ENCODE measurements at places on chromosomes 1 and 21.

- DNase-seq = no peak
Measured at GRCh38 chr1:7623842-7624241, 147.3 kb upstream of the VAMP3 start.

DNA sequence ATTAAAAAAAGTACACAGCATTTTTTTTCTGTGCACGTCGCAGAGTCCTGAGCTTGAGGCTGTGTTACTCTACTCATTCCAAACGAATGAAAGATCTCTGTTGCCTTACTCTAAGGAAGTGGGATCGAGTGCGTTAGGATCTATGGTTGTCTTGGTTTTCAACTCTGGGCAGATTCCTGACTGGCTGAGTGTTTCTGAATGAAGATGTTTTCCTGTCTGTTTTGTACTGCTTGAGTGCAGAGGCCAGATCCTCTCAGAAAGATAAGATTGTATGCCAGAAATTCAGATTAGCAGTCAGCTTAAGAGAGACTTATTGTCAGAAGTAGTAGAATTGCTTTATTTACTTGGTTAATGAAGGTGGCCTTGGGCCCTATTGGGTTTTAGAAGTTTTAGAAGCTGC lies 14.0 kb downstream of the PLA2G2E start:
- no peak for DNase-seq

GRCh38 chr1:72827278-72827677 lies 544.9 kb upstream of the NEGR1 start:
- DNase-seq = no peak

GRCh38 chr1:39261712-39262221 lies 57.3 kb downstream of the MACF1 start:
- no peak for DNase-seq

GRCh38 chr21:42525029-42525581 lies 11.5 kb downstream of the SLC37A1 start:
- no peak for DNase-seq

DNA sequence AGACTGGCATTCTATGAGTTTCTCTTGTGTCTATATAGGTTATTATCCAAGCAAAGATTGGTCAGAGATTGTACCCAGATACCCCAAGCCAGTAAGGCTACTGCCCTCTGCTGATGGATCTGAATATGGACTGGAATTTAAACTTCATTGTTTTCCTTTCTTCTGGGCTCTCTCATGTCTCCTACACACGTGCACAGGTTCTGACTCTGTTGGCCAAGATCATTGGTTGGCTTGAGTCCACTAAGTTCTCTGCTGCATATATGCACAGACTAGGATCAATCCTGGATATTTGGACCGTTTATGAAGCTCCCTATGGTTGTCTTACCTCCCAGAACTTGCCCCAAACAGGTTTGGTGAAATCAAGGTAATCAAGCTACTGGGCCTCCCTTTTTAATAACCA lies 69.7 kb downstream of the CC2D1B start:
- peak; percentile 23 for DNase-seq

DNA sequence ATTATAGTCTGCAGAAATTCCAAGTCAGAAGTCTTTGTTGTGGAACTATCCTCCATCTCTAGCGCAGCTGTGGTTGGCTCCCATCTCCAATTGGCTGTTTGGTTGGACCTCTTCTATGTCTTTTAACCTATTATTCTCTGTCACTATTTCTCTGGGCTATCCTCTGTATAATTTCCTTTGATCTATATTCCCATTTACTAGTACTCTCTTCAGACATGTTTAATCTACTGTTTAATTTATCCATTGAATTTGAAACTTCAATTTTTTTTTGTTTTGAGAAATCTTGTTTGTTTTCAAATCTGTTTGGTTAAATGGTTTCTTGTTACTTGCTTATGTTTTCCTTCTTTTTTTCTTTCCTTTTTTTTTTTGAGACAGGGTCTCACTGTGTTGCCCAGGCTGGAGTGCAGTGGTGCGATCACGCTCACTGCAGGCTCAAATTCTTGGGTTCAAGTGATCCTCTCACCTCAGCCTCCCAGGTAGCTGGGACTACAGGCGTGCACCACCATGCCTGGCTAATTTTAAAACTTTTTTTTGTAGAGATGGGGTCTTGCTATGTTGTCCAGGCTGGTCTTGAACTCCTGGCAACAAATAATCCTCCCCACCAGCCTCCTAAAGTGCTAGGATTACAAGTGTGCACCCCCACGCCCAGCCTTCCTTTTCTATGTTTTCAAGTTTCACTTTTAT lies 28.1 kb downstream of the SOAT1 start:
- no peak for DNase-seq

- DNase-seq = no peak
Measured at GRCh38 chr1:100234432-100234831, 15.2 kb downstream of the DBT start.

- no peak for DNase-seq
Measured at GRCh38 chr1:14737561-14738094, 139.1 kb downstream of the KAZN start.

DNA sequence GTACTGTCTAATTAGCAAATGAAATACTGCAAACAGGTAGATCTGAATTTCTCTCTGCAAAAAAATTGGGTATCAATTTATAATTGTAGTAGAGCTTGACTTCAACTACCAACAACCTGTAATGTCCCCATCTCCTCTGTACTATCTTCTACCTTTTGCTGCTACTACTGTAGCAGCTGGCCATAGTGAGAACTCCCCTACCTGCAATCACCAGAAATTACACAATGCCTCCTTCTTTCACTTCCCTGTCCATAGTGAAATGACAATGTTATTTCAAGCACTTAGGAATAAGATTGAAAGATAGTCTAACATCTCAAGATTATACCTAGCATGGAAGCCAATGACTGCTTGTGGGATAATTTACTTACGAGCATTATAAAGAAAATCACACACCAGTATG lies 100.4 kb downstream of the ACBD6 start:
- no peak for DNase-seq

- no peak for DNase-seq
Measured at GRCh38 chr1:196477262-196477661, 131.0 kb downstream of the KCNT2 start.

- DNase-seq = no peak
Measured at GRCh38 chr1:30895944-30896660, 12.5 kb downstream of the SDC3 start.

GRCh38 chr1:17686258-17686657 lies 68.9 kb upstream of the ACTL8 start:
- no peak for DNase-seq

DNA sequence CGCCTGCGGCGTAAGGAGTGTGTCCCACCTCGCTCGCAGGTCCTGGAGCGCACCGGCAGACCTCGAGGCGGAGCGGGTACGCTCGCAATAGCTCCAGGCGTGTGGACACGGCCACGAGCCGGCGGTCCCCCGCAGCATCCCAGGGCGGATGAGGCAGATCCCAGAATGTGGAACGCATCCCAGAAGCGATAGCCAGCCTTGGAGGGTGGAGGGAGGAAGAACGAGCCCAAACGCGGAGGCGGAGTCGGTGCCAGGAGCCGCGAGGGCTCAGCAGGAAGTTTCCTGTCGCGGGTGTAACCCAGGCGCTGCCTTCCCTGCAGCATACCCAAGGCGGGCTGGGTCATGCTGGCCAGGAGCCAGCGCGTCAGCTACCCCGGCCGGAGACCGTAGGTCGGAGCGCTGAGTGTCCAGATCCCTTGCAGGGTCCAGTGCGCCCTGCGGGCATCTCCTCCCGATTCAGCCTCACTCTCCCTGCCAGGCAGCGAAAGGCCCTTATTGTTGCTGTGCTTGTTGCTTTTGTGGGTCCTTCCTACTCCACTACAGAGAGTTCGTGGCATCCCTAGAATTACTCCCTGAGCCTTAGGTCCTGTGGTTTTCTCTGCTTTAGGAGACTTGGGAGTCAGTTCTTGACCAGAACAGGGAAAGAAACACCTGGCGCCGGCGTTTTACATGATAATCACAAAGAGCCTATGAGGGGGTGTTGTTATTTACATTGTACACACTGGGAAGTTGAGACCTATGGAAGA lies 27.7 kb downstream of the STYXL2 start:
- DNase-seq = no peak

- DNase-seq = no peak
Measured at GRCh38 chr1:46554597-46555381, 3.3 kb upstream of the KNCN start.

- no peak for DNase-seq
Measured at GRCh38 chr21:26669215-26669764, 96.2 kb upstream of the CYYR1 start.

DNA sequence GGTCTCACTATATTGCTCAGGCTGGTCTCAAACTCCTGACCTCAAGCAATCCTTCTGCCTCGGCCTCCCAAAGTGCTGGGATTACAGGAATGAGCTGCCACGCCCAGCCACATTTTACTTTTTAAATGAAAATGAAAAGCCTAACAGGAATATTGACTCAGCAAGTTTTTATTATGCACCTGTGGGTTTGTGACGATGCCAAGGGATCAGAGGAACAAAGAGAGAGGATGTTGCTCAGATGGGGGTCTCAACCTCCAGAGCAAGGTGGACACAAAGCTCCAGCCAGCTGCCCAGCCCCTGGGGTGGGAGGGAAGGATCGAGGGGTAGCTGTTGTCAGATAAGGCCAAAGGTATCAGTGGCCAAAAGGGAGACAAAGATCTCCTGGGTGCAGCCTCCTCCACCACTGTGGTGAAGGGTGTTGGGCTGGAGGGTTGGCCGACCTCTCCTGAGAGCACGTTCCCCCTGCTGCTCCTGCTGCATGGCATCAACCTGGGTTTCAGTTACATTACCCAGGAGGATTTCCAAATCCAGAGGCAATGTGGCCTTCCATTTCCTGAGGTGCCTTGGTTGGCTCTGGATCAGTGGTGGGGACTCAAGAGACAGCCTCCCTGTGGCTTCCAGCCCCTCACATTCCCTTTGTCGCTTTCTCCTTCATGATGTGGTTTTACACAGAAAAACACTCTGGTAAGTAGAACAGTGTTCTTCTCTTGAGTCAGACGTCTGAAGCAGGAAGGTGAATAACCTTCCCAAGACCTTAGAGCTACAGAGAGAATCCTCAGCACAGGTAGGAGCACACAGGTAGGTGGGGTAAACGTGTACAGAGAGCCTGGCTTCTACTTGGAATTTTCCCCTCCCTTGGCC lies 34.2 kb downstream of the ZNF496 start:
- DNase-seq = no peak

DNA sequence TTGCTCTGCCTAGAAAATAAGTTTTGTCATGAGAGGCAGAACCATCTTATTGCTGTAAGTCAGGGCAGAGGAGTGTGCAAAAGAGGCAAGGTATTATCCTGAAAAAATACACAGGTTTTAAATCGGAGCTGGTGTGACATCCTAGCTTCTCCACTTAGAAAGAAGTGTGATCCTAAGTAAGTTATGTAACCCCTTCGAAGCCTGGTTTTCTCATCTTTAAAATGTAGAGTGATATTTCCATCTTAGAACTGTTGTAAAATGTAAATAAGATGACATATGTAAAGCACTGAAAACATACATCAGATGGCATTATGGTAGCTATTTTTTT lies 65.1 kb downstream of the IER5 start:
- no peak for DNase-seq

GRCh38 chr1:180239145-180240096 lies 9.4 kb downstream of the LHX4 start:
- no peak for DNase-seq

GRCh38 chr1:111163363-111163762 lies 23.3 kb downstream of the CEPT1 start:
- no peak for DNase-seq

GRCh38 chr1:239778208-239778813 lies 313.4 kb upstream of the FMN2 start:
- DNase-seq = no peak

DNA sequence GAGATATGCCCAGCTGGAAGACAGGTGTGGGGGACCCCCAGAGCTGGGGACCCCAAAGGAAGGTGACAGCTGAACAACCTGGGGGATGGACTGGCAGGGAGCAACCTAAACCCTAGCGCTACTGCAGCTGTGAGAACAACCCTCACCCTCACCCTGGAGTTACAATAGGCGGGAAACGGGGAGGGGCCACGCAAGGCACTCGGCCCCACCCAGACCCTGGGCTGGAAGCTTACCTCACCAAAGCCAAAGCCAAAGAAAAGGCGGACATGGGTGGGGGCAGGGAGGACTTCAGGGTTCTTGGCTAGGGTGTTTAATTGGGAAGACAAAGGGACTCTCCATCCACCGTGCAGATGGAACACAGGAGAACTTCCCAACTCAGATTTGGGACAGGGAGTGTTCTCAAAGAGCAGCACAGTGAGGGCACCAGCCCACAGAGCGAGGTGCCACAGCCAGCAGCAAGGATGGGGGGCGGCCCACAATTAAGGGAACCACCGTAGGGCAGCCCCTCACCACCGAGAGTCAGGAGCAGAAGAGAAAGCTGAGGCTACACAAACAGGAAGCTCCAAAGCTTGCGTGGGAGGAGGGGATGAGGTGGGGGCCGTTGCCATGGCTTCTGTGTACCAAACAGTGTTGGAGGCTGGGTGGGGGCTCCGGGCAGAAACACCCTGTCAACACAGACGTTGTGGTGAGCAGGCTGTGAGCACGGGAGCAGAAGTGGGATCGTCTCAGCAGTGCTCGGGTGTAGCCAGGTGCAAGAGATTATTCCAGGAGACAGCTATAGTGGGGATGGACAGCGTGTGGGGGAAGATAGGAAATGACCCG lies 1.9 kb downstream of the TAGLN2 start:
- DNase-seq = peak; percentile 66

DNA sequence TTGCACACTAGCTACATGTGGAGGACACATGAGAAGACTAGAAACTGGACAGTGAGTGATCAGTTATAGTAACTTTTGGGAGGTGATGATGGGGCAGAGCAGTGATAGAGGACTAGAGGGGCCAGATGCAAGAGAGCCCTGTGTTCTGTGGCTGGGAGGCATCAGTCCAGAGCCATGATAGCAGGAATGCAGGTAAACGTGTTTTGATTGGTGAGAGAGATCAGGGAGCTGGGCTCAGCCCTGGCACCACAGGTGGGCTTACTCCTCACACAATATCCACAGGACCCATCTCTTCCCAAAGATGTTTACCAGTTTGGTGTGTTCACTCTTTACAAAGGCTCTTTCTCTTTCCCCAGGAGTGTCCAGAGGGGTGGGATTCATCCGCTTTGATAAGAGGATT lies 86.5 kb downstream of the ELAVL4 start:
- DNase-seq = no peak

GRCh38 chr1:66271904-66272254 lies 262.1 kb upstream of the SGIP1 start:
- no peak for DNase-seq

GRCh38 chr1:205965036-205965884 lies 22.0 kb upstream of the SLC26A9 start:
- DNase-seq = no peak

DNA sequence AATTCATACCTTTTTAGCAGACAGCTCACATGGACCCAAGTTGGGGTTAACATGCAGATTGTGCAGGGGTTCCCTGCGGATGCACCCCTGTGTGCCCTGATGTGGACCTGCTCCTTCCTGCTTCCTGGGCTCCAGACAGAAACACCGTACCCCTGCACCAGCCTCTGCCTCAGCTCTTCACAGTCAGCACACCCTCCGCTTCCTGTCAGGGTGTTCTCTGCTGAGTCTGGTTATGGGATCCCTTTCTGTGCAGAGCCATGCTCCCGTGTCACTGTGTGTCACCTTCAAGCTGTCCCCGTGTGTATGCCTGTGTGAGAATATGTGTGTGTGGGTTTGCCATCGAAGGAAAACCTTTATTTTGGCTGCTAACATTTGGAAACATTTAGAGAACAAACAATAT lies 48.7 kb upstream of the KCNJ15 start:
- DNase-seq = no peak

GRCh38 chr1:229886636-229887035 lies 180.4 kb upstream of the GALNT2 start:
- no peak for DNase-seq

GRCh38 chr1:199308349-199308846 lies 669.6 kb downstream of the PTPRC start:
- DNase-seq = no peak

- DNase-seq = no peak
Measured at GRCh38 chr1:15000030-15000429, 153.5 kb upstream of the TMEM51 start.

Measured in GDM1 (cell line).